ENCODE measurements at places on chromosomes 12 and 14.

GRCh38 chr12:118098911-118099671, 4.7 kb downstream of the VSIG10 start:
- no peak for DNase-seq

DNA sequence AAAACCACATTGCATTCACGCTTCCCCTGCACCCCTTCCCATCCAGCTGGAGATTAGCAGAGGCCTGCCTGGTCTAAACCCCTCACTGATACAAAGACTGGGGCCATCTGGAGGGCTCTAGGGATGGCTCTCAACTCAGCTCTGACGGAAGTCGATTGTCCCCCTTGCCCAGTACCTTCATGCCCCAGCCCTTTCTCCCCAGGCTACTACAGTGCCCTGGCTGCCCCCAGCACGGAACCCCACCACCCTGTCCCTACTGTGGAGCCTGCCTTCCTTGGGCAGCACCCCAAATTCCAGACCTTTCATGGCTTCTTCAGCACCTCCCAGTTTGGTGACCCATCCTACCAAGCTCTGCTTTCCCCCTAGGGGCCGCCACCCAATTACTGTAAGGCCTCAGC, 25.6 kb downstream of the ZFP36L1 start:
- DNase-seq: no peak

GRCh38 chr12:95763809-95764253, 26.7 kb downstream of the NTN4 start:
- DNase-seq: peak; percentile 61

- DNase-seq: no peak
These were observed 21.0 kb downstream of the ASPG start for GRCh38 chr14:104106471-104106991.

- no peak for DNase-seq
These were observed 4.5 kb upstream of the AKAP6 start for GRCh38 chr14:32324601-32325000.

DNA sequence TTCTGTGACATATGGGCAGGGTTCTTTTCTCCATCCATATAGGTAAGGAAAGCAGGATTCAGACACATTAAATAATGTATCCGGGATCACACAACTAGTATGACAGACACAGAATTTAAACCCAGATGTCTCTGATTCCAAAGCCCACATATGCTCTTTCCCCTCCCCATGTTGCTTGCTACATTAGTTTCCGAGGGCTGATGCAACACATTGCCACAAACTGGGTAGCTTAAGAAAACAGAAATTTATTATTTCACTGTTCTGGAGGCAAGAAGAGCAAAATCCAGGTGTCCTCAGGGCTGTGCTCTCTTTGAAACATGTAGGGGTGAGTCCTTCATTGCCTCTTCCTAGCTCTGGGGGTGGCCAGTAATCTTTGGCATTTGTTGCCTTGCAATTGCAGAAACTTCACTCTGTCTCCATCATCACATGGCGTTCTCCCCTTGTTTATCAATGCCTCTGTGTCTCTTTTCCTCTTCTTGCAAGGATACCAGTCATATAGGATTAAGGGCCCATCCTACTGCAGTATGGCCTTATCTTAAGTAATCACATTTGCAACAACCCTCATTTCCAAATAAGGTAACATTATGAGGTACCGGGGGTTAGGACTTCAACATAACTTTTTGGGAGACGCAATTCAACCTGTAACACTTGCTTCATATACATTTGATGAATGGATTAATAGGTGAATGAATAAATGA, 83.0 kb upstream of the CCND2 start:
- no peak for DNase-seq
